ENCODE measurements at places on chromosomes 5 and 9.

DNA sequence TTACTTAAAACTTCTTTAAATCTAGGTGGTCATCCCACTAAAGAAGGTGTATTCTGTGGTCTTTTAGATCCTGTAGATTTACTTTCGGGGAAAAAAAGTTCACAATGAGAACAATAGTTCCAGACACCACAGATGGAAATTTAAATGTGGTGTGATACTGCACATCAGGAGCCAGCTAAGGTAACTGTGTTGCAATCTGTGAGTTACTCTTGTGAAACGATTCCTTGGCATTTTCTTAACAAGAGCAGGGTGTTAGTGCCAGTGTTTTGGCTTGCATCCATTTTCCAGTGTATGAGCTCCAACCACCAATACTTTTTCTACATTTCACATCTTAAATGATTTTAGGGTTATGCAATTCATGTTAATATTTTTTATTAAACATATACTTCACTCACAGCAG lies 674.5 kb downstream of the CETN3 start:
- DNase-seq = no peak

GRCh38 chr9:126980231-126980630 lies 65.6 kb downstream of the RALGPS1 start:
- no peak for DNase-seq

GRCh38 chr5:150638488-150639376 lies 1.7 kb upstream of the SYNPO start:
- DNase-seq = no peak

GRCh38 chr5:83857341-83857740 lies 136.7 kb upstream of the HAPLN1 start:
- no peak for DNase-seq

DNA sequence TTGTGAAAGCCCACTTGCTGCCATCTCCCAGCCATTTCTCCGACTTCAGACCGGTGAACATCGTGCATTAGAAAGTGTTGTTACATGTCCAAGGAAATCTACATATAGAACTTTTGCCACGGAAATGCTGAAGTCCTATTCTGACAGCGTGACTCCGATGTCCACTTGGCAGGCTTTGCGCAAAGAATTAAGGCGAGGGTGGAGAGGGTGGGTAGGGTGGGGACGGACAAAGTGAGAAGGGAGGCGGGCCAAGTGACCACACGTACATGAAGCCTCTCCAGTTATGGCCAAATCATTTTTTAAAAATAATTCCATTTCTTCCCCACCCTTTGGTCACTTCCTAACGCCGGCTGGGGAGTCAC lies 460 bp upstream of the ACO1 start:
- DNase-seq = no peak

- DNase-seq = no peak
Observed at GRCh38 chr5:59251627-59252026, 641.9 kb downstream of the PDE4D start.

GRCh38 chr5:44814761-44815160 lies 6.0 kb downstream of the MRPS30 start:
- DNase-seq = no peak

- DNase-seq = no peak
Observed at GRCh38 chr9:77454663-77455062, 193.5 kb downstream of the GNA14 start.

GRCh38 chr9:126157826-126158587 lies 168.6 kb upstream of the MVB12B start:
- no peak for DNase-seq

GRCh38 chr5:10355071-10355889 lies 1.8 kb downstream of the MARCHF6 start:
- no peak for DNase-seq

GRCh38 chr5:114335391-114335790 lies 26.5 kb upstream of the KCNN2 start:
- DNase-seq = no peak

GRCh38 chr9:22382331-22382730 lies 64.3 kb upstream of the DMRTA1 start:
- DNase-seq = no peak

DNA sequence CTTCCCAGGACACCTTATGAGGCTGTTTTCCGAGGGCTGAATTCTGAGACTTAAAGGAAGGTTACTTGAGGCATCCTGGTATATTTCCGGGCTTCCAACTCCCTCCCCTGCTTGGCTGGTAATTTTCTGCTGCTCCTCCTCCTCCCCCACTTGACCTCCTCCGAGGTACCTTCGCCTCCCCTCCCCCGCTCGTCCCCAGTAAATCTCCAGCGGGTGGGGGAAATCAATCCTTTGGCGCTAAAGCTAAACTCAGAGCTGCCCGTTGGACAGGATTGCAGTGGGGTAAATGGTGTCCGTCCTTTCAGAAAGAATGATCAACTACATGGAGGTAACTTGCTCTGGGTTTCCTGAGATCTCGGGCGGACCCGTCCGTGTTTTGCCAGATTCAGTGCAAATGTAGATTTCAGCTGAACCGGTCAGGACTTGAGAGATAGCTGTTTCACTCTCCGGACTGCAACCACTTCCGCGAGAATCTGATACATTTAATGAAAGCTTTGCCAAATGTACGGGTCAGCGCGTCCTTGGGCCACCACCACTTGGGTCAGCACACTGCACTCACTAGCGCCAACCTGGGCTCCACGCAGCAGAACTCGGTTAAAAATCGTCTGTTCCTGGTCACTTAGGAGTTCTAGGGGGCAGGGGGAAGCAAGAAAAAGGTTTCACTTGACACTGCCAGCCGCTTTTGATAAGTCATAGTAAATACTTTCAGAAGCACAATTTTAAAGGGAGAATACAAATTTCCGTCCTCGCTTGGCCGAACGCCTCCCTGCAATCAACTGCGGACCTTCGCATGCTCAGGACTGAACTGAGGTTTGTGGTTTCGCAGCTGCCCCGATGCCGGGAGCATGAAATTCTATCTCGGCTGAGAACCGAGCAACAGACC lies 4.6 kb upstream of the ISL1 start:
- peak; percentile 55 for DNase-seq

DNA sequence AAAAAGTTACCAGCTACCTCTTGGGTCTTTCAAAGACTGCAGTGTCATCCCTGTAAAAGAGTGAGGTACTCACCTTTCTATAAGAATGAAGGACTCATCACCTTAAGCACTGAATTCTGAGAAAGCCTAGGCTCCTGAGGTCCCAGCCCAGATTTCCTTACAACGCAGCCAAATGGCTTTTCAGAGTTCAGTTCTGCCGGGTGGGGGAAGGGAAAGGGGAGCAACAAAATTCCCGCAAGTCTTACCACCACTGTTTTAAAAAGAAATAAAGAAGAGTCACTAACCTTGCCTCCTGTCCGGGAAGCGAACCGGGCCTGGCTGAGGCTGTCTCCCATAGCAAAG lies 373 bp downstream of the ADAMTS12 start:
- no peak for DNase-seq

GRCh38 chr9:14027116-14027800 lies 286.7 kb downstream of the NFIB start:
- no peak for DNase-seq

DNA sequence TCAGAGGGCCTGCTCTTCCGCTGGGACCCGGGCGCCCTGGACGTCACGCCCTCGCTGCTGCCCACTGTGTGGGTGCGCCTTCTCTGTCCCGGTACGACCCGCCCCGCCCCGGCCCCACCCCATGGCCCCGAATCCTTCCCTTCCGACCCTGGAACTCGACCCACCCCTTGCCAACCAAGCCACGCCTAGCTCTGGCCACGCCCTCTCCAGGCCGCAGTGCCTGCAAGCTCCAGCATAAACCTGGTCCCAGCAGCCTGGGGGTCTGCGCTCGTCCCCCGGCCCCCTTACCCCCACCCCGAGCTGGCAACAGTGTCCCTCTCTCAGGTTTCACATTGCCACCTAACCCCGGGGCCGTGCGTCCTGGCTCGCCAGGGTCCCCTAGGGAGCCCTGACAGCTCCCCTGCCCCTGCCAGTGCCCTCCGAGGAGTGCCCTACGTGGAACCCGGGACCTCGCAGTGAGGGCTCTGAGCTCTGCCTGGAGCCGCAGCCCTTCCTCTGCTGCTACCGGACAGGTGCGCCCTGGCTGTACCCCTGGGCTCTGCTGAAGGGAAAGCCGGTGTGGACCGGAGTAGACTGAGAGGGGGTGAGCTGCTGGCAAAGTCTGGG lies 3.4 kb downstream of the ADGRD2 start:
- DNase-seq = no peak

- DNase-seq = no peak
Observed at GRCh38 chr9:127896395-127897192, 2.8 kb downstream of the ST6GALNAC6 start.

DNA sequence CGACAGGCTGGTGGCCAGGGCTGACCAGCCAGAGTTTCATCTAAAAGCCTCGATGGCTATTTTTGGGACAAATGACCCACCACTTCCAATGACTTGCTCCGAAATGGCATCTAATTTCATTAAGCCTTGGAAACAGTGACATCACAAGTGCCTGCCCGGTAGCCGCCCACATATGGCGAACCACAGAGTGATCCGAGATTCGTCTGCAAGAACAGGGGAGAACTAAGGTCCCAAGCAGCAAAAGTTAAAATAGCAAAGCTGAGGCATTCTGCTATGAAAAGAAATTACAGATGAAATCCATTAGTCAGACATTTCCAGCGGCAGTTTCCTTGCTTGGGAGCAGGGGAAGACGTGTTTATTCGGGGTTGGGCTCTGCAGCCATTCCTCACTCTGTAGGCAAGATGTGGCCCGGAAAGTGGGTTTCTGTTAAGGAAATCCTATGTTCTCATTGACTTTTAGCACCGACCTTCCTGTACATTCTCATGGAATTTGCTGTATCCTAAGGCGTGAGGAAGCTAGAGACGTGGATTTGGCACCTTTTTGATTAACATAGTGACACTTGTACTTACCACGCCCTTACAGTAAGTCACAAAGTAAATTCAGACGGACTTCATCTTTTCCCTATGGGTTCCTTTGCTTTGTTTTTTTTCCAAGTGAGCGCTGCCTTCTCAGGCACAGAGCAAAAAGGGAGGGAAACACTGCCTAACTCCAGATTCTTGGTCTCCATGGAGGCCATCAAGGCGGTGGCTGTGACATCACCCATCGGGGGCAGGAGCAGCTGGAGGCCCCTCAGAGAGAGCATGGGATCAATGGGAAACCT lies 45.1 kb downstream of the ERGIC1 start:
- no peak for DNase-seq

- DNase-seq = no peak
Observed at GRCh38 chr5:34009610-34010009, 1.8 kb upstream of the AMACR start.

Measured in NCI-H187 (cell line).